Activated CD4-positive, alpha-beta T cell treated with anti-CD3 and anti-CD28 coated beads for 24 hours (primary cell): ENCODE measurements at places on chromosomes 4 and X.

- peak; percentile 18 for DNase-seq
Observed at GRCh38 chrX:24148535-24149350, 786 bp upstream of the ZFX start.

- DNase-seq, result no peak
Observed at GRCh38 chr4:101972791-101973190, 182.3 kb downstream of the BANK1 start.

DNA sequence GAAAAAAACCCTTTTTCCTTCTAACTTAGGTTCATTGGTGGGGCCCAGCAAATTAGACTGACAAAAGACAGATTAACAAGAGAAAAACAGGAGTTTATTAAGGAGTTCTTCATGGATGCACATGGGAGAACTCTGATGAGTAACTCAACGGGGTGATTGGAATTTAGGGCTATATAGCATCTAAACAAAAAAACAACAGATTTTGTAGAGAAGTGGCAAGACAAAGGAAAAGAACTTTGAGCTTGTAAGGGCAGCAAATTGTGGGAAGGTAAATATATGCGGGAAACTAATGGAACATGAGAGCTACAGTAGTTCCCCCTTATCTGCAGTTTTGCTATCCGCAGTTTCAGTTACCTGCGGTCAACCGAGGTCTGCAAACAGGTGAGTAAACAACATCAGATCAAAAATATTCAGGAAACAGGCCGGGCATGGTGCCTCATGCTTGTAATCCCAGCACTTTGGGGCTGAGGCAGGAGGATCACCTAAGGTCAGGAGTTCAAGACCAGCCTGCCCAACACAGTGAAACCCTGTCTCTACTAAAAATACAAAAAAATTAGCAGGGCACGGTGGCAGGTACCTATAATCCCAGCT is 573.6 kb downstream of the ADGRL3 start:
- no peak for DNase-seq

DNA sequence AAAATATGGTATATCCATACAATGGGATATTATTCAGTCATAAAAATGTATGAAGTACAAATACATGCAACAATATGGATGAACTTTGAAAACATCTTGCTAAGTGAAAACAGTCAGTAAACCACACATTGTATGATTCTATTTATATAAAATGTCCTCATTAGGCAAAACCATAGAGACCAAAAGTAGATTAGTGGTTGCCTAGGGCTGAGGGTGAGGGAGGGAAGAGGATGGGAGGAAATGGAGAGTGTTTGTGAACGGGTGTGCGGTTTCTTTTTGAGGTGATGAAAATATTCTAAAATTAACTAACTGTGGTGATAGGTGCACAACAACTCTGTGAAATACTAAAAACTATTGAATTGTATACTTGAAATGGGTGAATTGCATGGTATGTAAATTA is 29.6 kb downstream of the TEX11 start:
- DNase-seq, result no peak

- no peak for DNase-seq
Observed at GRCh38 chrX:46754036-46754435, 4.9 kb downstream of the SLC9A7 start.

- DNase-seq, result no peak
Observed at GRCh38 chr4:7244331-7244665, 52.0 kb downstream of the SORCS2 start.

DNA sequence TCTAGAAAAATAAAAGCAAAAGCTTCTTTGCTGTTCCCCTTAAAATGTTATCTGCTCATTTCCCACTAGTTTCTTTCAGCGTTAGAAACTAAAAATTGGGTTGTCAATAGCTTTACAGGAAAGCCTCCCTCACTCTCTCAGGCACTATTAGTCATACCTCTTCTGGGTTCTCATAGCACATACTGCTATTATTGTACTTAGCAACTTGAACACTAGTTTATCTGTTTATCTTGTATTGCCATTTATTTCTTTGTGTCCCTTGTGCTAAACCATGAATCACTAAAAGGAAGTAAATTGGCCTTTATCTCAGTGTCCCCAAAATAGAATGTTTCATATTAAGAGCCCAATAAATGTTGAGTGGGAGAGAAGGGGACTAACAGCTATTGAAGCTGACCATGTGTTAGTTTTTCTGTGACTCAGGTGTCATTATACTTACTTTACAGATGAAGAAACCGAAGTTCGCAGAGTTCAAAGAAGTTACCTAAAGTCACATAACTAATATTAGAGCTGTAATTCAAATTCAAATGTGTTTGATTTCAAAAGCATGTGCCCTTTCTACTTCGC is 124.8 kb upstream of the CITED1 start:
- DNase-seq, result no peak

- no peak for DNase-seq
Observed at GRCh38 chrX:134443020-134443419, 16.9 kb upstream of the HPRT1 start.

DNA sequence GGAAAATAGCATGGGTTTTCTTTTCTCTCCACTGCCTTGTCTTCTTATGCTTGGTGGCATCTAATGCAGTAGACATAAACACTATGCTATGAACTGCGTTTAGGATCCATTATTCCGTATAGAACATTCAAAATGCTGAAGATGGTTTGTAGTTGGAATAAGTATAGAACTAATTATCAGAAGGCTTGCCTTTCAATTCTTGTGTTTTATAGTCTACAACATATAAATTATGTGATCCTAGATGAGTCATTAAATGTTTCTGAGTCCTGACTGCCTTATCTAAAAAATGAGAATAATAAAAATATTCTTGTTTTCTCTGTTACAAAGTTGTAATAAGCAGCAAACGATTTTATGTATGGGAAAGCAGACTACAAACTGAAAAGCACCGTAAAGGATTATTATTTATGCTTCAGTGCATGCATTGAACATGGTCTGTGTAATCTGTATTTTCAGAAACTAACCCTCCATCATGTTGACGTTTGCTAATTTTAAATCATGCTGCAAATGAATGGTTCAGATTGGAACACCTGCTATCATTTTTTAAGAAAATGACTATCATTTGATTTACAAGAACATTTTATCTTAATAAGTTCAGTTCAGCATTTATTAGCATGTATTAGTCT is 335.9 kb upstream of the AADAT start:
- DNase-seq, result no peak

GRCh38 chrX:131854581-131854980 is 168.5 kb upstream of the STK26 start:
- no peak for DNase-seq

- no peak for DNase-seq
Observed at GRCh38 chr4:151315212-151315886, 10.1 kb downstream of the SH3D19 start.

DNA sequence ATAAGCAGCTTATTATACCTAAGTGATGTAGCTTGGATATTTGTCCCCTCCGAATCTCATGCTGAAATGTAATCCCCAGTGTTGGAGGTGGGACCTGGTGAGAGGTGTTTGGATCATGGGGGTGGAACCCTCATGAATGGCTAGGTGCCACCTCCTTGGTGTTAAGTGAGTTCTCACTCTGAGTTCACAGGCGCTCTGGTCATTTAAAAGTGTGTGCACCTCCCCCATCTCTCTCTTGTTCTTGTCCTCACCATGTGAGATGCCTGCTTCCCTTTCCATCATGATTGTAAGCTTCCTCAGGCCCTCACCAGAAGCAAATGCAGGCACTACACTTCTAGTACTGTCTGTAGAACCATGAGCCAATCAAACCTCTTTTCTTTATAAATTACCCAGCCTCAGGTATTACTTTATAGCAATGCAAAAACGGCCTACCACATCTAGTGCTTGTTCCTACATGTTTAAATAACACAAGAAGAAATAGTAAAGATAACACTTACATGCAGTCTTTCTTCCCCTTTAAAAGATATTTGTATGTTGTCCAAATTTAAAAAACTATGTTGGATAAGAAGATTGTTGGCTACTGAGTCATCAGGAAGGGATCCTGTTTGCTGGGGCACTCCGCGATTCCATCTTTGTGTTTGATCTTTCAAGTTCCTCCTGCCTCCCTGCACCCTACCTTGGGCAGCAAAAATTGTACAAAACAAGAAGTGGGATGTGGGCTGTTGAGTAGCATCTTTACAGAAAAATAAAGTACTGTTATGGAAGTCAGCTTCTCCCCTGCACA is 29.7 kb downstream of the PPP1R2C start:
- no peak for DNase-seq

- DNase-seq, result no peak
Observed at GRCh38 chr4:54746218-54746617, 88.5 kb downstream of the KIT start.

- DNase-seq, result no peak
Observed at GRCh38 chr4:168822481-168822880, 187.6 kb downstream of the CBR4 start.

DNA sequence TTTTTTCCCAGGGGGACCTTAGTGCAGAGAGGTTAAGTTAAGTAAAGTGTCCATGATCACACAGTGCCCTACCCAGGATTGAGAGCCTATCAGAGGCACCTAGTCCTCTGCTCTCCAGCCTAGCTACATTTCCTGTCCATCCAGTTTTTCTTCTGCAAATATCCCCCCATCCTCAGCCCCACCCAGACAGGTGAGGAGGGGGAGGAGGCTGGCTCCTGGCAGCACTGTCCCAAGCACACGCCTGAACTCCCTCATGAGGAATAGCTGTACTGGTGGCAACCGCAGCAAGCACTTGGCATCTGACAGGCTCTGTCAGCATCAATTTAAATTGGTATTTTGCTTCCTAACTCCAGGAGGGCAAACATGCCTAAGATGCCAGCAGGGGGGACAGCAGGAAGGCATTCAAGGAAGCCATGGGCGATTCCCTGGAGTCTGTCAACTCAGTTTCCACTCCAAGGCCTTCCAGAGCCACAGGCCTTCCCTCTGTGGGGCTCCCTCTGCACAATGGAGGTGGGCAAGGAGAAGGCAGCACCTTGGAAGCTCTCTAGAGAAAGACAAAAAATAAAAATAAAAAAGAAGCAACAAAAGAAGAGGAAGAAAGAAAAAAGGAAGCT is 6.4 kb upstream of the FRMPD3 start:
- DNase-seq, result no peak

DNA sequence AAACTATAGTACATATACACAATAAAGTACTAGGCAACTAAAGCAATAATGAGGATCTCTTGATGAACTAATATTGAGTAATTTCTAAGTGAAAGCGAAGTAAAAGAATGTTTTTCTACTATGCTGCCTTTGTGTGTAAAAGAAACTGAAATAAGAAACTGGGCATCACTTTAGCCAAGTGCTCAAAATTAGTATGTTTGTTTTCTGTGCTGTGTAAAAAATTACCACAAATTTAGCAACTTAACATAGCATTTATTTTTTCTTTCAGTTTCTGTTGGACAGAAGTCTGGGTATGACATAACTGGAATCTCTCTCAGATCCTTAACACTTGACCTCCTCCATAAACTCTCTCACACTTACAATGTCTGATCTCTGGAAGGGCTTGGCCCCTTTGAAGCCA is 687.1 kb upstream of the MAGEB2 start:
- no peak for DNase-seq

DNA sequence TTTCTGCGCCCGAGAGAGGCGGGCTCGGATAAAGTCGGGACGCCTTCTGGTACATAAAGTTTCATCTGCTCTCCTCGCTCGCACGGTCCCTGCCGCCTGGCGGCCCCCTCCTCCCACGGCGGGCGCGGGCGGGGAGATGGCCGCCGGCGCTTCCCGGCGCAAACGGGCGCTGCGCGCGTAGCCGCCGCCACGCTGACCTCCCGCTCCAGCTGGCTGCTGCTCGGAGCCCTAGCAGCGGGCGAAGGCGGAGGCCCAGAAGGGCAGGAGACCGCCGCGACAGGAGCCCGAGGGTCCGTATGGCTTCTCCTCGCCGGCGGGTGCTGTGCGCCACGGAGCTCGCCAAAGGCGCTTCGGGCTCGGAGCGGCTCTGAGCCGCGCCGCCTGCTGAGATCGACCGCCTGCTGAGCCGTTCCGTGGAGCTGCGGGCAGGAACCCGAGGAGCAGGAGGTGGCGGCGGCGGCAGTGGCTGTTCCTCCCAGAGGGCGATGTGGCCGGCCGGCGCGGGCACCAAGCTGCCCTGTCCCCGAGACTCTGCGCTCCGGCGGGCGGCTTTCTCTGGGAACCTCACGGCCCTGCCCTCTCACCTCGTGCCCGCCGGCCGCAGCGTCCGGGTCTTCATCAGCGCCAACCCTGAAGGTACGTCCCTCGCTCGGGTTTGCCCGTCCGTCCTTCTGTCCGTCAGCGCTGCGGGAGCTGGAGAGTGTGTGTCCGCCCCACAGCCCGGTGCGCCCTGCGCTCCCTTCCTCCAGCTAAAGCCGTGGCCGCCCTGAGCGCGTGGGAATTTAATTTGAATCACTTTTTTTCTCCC is at the start of gene NWD2:
NWD2 (plus strand) TSS at position 161 of the 808 bp plus-strand sequence; CDS start at position 486, 325 bp downstream.
- no peak for DNase-seq

- DNase-seq, result no peak
Observed at GRCh38 chrX:96997196-96997595, 113.5 kb downstream of the RPA4 start.

DNA sequence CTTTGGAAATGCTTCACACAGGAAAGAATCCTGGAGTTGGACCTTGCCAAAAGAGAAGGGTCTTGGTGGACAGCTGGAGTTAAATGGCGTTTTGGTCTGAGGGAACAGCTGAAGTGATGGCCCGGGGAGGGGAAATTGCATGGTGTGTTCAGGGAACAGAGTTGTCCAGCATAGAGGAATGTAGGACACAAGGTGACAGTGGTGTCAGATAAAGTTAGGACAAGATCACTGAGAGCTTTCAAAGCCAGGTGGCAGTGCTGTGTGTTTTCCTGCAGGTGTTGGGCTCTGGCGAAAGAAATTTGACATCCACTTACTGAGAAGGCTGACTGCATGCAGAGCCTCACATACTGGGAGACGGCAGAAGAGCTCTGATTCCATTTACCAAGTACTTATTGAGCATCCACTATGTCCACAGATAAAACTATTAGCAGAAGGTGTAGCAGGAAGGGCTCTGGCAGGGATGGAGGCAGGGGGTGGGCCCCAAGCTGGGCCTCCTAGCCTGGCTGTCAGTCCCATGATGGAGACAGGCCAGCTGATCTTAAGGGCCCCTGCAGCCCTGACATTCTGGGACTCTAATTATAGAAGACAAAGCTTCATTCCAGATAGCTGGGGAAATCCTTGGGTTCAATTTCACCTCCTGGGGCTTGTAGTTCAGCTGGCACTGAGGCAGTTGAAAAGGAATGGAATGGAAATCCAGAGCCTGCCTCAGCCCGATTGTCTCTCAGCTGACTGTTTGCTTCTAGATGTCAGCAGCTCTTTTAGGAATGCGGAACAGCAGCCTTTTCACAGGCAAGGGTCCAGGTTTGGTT is 150.2 kb upstream of the MAMLD1 start:
- DNase-seq, result no peak

- DNase-seq, result no peak
Observed at GRCh38 chr4:184268584-184269160, 51.0 kb upstream of the ENPP6 start.

DNA sequence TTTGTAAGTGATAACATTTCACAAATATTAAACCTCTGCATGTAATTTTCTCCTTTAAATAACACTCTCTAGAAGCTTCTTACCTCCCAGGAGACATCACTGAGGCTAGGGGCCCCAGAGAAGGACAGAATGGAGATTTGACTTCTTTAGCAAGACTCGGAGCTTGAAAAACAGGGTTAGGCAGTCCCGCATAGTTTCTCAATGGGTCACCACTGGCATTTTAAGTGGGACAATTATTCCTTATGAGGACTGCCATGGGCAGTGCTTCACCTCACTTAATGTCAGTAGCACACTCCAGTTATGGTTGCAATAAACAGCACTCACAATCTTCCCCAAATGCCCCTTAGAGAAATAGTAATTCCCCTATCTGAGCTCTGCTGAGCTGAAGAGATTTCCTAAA is 66.7 kb upstream of the NOCT start:
- DNase-seq, result no peak
